Amniotic stem cell (primary cell): ENCODE measurements at places on chromosomes 4 and X.

DNA sequence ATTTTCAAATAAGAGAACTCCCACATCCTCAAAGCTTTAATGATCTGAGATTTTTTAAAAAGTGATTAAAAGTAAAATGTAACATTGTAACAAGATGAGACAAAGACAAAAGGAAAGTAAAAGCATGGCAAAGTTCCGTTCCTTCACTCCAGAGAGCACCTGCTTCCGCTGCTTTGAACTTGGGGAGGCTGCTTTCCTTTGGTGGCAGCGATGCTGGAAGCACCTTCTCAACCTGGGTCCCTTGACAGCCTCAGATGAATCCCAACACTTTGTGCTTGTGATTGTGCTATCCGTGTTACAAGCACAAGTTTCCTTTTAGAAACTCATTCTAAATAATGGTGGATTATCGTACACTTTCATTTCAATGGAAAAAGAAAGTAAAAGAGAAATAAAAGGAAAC is 59.7 kb downstream of the HADH start:
- DNase-seq: no peak

GRCh38 chrX:13381514-13381913 is 61.7 kb upstream of the ATXN3L start:
- DNase-seq: no peak

- DNase-seq: no peak
Measured at GRCh38 chr4:102036016-102036415, 245.5 kb downstream of the BANK1 start.

DNA sequence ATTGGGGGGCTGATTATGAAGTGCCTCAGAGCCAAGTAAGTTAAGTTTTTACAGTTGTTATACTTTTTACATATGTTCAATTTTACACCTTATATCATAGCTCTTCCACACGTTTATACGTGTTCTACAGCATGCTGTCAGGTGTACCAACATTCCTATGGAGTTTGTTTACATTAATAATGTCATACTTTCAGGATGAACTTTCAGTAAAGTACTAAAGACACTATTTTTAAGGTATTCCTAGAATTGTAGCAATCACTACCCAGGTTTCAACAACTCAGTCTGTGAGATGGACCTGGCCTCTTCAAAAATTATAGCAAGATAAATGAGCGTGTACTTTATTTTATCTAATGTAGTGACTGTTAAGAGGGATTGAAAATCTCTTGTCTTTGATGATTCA is 92.6 kb downstream of the PTPN13 start:
- no peak for DNase-seq

- no peak for DNase-seq
Measured at GRCh38 chr4:24770032-24770584, 25.3 kb upstream of the SOD3 start.

- DNase-seq: no peak
Measured at GRCh38 chr4:2261110-2261852, 628 bp downstream of the MXD4 start.

GRCh38 chr4:145308598-145308997 is 128.2 kb upstream of the OTUD4 start:
- DNase-seq: no peak

DNA sequence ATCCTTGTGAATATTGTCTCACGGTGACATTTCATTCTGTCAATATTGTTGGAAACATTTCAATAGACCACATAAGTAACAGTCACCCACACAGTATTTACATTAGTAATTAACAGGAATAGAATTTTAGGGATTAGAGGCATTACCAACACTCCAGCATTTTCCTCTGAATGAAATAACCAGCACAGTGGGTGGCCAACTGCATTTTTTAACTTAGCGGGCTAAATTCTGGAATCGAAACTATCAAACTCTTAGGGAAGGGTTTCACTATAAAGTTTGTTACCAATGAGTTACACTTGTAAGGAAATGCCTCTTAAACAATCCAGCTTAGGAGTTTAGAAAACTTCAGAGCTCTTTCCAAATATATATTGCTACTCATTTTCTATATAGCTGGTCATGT is 403.0 kb downstream of the ADGRL3 start:
- no peak for DNase-seq

- no peak for DNase-seq
Measured at GRCh38 chr4:79177388-79177787, 148.5 kb downstream of the NAA11 start.

GRCh38 chr4:25563071-25563564 is 92.5 kb upstream of the SLC34A2 start:
- DNase-seq: no peak

DNA sequence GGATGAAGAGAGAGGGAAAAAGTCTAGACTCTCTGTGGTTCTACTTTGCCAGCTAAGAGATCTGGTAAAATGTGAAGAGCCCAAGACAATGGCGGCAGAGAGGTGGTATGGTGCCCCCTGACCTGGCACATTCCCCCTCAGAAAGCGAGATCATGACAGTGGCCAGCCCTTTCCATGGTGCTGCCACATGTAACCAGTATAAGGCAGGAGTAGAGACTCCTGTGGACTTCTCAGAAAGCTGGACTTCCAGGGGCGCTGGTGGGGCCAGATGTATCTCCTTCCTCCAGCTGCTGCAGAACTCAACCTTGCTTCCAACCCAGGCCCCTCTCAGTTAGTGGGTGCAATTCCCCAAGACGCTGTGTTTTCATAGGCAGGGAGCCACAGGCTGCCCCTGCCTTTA is 9.6 kb downstream of the CTAG1A start:
- DNase-seq: no peak

GRCh38 chrX:107731831-107732502 is 43.6 kb downstream of the TSC22D3 start:
- DNase-seq: peak; percentile 3

- peak; percentile 71 for DNase-seq
Measured at GRCh38 chrX:989959-990510, 222.4 kb downstream of the CRLF2 start.

DNA sequence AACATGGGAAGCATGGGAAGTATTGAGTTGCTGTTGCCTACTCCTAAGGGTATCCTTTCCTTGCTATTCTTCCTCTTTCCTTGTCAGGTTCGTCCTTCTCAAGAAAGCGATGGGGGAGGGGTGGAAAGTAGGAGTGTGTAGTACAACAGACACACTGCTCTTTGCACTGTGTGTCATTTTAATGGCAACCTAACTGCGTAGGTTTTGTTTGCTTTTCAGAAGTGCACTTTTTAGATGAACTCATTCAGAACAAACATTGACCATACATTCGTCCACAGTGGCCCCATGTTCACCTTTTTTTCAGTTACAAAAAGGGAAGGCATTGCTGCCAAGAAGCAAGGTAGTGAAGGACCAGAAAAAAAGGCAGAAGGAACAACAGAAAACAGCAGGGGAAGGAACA is 10.2 kb upstream of the YIPF6 start:
- DNase-seq: no peak

DNA sequence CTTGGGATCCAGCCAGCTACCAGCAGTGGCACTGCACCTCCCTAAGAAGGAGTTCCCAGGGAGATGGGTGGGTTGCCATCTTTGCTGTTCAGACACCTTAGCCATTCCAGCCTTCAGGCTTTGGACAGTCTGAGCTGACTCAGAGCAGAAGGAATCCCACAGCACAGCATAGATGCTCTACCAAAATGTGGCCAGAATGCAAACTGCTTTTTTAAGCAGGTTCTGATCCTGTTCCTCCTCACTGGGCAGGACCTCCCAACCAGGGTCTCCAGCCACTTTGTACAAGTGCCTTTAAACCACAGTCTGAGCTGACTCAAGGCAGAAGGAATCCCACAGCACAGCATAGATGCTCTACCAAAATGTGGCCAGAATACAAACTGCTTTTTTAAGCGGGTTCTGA is 209.0 kb downstream of the NPNT start:
- no peak for DNase-seq

- DNase-seq: no peak
Measured at GRCh38 chr4:33883111-33883510, 2361.2 kb downstream of the ARAP2 start.

DNA sequence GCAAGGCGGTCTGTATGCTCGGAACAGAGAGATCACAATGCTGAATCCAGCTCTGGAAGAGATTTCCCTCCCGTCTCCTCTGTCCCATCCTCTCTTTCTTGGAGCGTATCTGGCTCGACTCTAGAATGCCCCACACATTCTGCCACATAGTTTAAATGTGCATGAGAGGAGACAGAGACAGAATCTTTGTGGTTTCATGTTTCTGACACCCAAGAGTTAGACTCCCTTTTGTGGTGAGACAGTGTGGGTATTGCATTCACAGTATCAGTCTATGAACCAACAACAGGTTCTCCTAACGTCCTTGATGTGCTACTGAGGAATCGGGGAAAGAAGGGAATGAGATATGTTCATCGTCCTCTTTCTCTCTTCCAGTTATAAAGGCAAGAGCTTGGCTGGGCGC is 25.3 kb downstream of the FAM47E start:
- DNase-seq: no peak

DNA sequence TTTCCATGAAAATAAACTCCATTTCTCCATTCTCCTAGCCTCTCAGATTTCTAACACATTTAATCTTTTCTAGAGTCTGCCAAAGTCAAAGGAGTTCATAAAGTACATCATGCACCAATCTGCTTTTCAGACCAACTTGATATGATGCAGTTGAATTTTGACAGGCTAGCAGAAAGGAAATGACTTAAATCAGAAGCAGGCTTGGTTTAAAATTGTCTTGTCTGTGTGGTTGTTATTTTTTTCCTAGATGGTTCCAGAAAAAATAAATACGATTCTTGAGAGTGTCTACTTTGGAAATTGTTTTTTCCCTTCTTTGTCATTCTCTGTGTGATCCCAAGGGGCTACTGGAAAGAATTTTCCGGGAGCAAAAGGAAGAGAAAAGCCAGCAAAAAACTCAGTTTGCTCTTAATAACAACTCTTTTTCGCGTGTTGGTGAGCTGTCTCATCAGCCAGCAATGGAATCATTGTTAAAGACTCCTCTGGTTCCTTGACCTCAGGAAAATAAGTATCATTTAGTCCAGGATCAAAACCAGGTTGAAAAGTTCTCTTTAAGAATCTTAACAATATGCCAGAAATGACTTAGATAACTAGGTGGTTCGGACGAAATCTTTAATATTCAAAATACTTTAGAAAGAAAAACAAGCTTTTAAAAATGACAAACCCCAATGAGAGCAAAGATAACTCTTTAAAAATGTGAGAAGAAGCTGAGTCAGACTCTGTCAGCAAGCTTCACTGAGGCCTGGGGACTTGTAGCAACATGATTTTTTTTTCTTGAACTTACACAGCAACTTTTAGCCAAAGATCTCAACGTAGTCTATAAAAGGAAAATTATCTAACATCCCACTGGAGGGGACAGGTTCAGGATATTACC is 49.7 kb upstream of the GAB1 start:
- DNase-seq: peak; percentile 34

- no peak for DNase-seq
Measured at GRCh38 chr4:55078987-55079386, 46.4 kb downstream of the KDR start.

DNA sequence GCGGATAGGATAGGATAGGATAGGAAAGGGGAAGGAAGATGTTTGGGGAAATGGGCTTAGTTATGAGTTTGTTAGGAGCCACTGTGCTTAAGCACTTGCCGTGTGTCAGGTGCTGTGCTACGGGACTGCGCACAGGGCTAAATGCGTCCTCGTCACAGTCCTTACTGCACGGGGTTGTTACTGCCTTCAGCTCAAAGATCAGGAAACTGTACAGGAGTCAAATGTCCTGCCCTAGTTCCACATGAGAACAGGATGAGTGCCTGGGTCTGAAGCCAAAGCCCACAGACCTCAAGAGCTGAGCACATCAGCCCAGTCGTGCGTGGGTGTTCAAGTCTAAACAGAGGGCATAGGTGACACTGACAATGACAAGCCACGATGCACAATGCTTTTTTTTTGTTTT is 15.0 kb downstream of the ACSL1 start:
- no peak for DNase-seq

- DNase-seq: no peak
Measured at GRCh38 chr4:52648836-52649235, 10.3 kb downstream of the USP46 start.

GRCh38 chrX:40868868-40869267 is 133.5 kb upstream of the MED14 start:
- DNase-seq: no peak

GRCh38 chrX:66018585-66019309 is 21.1 kb downstream of the VSIG4 start:
- no peak for DNase-seq

DNA sequence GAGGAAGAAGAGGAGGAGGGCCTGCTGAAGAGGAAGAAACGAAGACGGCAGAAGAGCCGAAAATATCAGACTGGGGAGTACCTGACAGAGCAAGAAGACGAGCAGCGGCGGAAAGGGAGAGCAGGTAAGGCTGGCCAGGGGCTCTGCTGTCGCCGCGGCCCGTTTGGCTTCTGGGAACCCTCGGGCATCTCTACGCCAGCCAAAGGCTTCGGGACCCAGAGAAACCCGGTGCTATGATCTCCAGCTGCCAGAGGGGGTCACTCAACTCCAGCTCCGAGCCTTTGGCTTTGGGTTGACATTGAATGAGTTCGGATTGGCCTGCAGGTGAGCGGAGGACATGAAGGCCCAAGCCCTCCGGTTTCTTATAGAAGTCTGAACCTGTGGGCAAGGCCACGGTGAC is 42.8 kb downstream of the BCORL1 start:
- DNase-seq: no peak

GRCh38 chrX:22032084-22032483 is at the start of gene PHEX:
Gene PHEX (plus strand): TSS chrX:22032325. CDS start chrX:22033006, 681 bp downstream.
- DNase-seq: no peak

GRCh38 chrX:150372756-150373155 is 9.6 kb downstream of the MAMLD1 start:
- no peak for DNase-seq

DNA sequence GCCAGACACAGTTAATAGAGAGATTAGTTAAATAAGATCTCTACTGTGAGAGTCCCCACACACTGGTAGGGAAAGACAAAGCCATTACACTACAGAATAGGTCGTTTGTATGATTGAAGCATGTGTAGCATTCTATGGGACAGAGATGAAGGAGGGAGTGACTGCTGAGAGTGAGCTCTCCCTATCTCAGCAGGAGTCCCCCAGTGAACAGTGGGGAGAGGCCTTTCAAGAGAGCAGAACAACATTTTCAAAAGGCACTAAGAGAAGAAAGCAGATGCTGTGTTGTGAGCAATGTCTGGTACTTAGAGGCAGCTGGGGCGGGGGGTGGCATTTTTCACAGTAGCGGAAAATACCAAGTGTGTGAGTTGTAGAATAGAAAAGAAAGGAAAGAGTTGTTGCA is 413.6 kb downstream of the AFF2 start:
- DNase-seq: no peak

- DNase-seq: no peak
Measured at GRCh38 chr4:140617499-140618248, 48.9 kb upstream of the UCP1 start.

DNA sequence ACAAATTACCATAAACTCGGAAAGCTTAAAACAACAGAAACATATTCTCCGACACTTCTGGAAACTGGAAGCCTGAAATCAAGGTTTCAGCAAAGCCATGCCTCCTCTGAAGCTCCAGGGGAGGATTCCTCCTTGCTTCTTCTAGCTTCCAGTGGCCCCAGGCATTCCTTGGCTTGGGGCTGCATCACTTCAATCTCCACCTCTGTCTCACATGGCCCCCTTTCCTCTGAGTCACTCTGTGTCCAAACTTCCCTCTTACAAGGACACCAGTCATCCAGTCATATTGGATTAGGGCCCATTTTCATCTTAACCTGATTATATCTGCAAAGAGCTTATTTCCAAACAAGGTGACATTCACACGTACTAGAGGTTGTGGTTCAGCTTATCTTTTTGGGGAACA is 17.3 kb downstream of the PARM1 start:
- DNase-seq: no peak
